ENCODE measurements at places on chromosomes 7 and 10.
A peak's percentile ranks its signal among the peaks of the same experiment; 100 is the strongest.

- peak; percentile 95 for DNase-seq
These were observed 12.3 kb upstream of the OGA start for GRCh38 chr10:101830322-101831168.

GRCh38 chr7:142642316-142642715 is 107.0 kb upstream of the PRSS1 start:
- DNase-seq: no peak

DNA sequence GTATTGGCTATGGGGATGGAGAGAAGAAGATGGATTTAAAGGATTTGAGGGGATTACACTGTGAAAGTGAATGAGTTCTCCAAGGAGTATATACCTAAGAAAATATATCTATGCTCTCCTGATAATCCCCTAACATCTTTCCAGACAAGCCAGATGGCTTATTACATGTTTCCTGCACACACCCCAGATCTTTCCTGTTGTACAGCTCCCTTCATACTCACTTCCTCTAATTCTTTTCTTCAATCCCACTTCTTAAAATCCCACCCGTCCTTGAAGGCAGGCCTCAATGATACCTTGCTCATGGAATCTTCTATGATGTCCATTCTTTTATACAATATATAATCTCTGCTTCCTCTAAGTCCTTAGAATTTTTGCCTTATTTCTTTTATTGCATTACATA is 317.2 kb upstream of the DGKB start:
- no peak for DNase-seq

DNA sequence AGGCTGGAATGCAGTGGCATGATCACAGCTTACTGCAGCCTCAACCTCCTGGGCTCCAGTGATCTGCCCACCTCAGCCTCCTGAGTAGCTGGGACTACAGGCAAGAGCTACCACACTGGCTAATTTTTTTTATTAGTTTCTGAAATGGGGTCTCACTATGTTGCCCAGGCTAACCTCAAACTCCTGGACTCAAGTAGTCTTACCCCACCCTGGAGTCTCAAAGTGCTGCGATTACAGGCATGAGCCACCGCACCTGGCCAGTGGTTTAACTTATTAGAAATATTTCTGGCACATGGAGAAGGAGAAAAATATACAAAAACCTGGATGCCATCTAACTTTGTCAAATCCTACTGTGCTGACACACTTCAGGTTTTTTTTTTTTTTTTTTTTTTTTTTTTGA is 15.2 kb downstream of the ZNF786 start:
- DNase-seq: no peak

DNA sequence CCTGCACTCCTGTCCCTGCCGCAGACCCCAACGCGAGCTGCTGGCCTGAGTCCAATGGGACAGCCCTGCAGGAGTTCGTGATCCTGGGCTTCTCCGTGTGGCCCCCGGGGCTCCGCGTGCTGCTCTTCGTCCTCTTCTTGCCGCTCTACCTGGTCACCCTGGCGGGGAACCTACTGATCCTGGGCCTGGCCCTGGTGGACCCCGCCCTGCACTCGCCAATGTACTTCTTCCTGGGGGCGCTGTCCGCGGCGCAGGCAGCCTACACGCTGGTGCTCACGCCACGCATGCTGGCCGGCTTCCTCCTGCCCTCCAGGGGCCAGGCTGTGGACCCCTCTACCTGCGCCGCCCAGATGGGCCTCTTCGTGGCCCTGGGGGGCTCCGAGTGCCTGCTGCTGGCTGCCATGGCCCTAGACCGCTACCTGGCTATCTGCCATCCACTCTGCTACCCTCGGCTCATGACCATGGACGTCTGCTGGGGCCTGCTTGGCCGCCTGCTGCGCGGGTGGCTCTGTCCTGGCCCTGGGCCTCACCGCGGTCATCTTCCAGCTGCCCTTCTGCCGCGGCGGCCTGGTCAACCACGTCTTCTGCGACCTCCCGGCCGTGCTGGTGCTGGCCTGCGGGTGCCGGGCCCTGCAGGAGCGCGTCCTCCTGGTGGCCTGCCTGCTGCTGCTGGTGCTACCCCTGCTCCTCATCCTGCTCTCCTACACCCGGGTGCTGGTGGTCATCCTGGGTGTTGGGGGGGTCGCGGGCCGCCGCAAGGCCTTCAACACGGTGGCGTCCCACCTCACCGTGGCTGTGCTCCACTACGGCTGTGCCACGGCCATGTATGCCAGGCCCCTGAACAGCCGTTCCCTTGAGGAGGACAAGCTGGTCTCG is 71.7 kb downstream of the RBAK start:
- no peak for DNase-seq

DNA sequence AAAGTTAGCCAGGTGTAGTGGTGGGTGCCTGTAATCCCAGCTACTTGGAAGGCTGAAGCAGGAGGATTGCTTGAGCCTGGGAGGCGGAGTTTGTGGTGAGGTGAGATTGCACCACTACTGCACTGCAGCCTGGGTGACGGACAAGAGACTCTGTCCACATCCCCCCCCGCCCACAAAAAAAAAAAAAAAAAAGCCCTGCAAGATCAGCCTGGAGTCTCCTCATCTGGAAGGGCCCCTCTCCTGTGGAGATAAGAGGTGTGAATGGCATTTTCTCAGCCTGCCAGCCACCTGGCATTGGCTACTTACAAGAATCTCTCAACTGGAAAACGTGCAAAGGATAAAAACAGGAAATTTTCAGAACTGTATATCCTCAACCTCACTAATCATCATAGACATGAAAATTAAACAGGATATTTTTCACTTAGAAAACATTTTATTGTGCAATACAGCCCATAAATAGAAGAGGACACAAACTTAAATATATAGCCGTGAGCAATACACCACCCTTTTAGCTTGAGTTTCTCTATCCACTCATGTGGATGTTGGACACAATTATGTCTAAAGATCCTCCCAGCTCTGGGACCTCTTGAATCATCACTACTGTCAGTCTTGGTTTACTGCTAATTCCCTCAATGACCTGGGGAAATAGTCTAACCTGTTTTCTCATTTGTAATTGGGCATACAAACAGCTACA is 11.3 kb upstream of the TSPAN15 start:
- no peak for DNase-seq

DNA sequence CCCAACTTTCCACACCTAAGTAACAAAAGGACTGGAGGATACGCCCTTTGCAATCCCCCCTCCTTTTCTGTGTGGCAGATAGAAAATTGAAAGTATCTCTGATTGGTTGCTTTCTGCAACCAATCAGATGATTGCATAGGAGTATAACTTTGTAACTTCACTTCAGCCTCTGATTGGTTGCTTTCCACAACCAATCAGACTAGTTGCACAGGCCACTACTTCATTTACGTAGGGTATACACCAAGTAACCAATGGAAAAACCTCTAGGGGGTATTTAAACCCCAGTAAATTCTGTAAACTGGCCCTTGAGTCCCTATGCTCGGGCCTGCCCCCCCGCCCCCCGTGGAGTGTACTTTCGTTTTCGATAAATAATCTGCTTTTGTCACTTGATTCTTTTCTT is 1080.4 kb downstream of the CNTNAP2 start:
- DNase-seq: no peak

DNA sequence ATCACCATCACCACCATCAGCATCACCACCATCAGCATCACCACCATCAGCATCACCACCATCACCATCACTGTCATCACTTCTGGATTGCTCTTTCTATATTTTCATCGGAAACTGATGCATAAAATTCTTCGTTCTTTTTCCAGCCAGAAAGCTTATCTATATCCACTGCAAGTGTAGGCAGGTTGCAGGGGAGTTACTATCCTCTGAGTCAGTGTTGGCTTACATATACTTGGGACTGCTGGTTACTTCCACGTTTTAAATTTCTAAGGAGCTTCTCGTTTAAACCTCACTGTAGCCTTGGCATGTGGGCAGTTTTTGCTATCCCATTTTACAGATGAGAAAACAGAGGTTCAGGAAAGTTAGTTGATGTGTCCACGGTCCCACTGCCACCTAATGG is 66.1 kb downstream of the FOXL3 start:
- no peak for DNase-seq
